ENCODE measurements at places on chromosomes 5 and 9.

DNA sequence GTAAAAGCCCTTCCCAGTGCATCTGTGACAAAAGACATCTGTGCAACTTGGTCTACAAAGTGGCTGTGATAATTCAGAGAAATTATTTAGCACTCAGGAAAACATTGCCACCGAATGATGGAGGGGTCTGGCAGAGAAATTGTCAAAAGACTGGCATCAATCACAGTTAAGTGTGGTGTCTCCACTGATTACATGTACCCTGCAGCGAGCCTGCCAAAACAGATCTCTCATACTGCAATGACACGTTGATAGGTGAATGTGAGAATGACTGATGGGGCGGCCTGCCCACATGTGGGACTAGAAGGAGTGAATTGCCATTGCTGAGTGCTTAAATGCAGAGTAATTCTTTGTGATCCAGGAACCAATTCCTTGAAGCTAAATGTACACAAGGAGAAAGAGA lies 136.4 kb upstream of the PCSK5 start:
- no peak for DNase-seq

DNA sequence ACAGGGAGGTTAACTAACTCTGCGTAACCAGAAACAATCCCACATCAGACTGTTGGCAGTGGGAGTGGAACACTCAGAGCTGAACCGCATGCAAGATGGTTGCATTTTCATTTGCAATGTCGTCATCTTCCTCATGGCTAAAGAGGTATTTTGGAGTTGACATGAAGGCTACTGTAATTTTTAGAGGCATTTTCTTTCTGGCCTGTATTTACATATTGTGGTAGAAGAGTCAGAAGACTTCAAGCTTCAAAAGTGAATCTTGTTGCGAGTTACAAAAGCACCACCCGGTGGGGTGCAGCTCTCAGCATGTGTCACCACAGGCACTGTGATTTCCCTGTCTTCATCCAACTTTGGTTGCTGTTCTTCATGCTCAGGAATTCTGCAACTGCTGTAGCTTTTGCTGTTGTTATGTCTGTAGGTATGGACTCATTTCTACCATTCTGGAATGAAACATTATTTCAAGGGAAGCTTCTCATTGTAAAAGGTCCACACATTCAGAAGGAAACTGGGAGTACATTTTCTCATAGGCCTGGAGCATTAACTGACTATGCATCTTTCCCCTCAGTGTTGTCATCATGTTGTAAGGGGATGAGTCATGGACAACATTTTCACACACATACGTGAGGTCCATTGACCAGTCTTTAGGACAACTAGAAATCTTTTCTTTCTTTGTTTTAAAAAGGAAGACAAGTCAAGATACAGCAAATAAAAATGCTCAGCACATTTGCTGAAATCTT lies 35.4 kb upstream of the GDNF start:
- peak; percentile 47 for DNase-seq

- DNase-seq: no peak
Measured at GRCh38 chr5:14608169-14608568, 26.6 kb downstream of the OTULINL start.

- DNase-seq: no peak
Measured at GRCh38 chr5:21688655-21689054, 1164.5 kb downstream of the CDH12 start.

DNA sequence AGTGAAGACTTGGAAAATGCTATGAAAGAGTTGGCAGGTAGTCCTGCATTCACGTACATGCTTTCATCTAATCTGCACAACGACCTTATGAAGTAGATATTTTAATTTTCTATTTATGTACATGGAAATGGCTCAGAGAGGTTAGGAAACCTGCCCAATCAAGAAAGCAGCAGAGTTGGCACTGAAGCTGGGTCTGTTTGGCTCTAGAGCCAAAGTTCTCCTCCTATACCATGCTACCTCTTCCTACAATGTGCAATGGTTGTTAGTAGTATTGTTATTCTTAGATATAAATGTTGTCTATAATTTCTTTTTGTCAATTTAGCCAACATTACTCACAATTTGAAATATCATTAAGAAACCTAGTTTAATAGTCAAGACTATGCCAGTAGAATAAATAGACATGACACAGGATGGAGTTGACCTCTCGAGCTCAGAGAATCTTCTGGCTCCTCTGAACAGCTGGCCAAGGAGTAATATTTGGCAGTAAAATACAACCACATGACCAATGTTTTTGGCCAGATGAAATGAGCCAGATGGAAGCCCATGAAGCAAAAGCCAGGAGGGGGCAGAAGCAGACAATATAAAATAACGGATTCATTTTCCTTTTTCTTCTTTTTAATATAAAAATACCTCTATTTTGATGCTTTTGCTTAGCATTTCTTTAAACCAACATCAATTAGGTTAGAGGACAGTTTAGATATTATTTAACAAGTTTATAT lies 542.3 kb downstream of the PDE4D start:
- DNase-seq: no peak

DNA sequence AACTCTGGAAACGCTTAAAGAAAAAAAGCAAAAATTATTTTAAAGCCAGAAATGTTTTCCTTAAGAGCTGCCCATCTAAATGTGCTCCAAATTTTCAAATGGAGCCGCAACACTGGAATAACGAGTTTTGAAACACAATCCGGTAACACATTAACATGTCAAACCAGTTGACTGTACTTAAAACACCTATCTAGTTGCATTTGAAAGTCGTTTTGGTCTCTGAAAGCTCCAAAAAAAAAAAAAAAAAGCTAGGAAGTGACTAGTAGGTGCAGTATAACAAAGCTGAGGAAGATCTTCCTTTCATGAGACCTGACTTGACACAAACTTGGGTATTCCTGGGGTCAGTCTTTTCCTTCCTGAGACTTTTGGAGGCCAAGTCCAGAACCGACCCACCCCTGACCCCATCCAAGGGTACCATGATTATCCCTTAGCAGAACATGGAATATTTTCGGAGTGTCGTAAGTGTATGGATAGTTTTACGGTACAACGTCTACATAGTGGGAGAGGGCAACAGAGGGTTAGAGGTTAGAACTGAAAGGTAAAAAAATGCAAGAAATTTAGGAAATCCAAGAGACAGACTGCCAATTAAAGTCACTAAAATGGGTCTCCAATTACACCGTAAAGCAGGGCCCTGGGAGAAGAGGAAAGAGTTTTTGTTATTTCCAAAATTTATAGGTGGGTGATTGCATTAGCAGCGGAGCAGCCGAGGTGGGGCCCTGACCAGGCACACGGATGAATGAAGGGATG lies 812 bp downstream of the CETN3 start:
- DNase-seq: no peak

GRCh38 chr5:111927191-111927590 lies 170.2 kb upstream of the NREP start:
- no peak for DNase-seq

DNA sequence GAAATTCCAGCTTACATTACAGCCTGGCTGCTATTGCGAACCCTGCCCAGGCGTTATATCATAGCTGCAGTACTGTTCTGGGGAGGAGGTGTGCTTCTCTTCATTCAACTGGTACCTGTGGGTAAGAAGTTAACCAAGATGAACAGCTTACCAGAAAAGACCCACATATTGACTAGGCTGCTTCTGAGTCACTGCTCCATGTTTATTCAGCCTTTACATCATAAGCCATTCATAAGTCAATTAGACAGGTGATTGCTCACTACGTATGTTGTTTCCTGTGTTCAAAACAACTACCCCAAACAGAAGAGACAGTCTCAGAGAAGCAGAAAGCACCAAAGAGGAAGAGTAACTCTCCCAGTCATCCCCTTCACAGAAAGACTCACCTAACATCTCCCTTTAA lies 34.7 kb upstream of the SLC22A5 start:
- no peak for DNase-seq

DNA sequence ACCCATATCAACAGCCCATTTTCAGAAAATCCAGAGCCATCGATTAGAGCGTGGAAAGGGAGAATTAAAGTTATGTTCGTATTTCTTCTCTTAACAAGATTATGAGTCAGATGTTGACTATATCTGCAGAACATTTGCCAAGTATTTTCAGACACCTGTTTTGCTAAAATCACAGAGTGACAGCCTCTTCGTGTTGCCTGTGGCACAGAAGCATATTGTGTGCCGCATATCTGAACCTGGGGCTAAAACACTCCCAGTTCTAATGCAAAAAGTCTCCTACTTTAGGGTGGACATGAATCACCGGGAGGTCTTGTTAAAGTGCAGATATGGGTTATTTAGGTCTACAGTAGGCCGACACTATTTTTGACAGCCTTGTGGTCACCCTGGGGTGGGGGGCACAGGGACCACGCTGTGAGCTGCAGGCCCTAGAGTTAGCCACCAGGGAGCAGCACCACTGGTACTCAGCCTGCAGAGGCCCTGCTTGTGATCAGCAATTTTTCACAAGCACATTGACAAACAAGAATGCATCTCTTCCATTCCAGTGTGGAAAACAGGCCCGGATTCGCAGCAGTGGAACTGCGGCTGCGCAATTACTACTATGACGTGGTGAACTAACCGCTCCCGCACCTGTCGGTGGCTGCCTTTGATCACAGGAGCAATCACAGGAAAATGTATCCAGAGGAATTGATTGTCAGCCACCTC lies 93.5 kb downstream of the SYK start:
- no peak for DNase-seq

GRCh38 chr5:151952238-151952637 lies 27.6 kb upstream of the GLRA1 start:
- DNase-seq: no peak

- no peak for DNase-seq
Measured at GRCh38 chr9:71908825-71909224, 2.2 kb downstream of the ABHD17B start.

GRCh38 chr5:131495536-131496399 lies 139.3 kb downstream of the RAPGEF6 start:
- no peak for DNase-seq

GRCh38 chr5:126438267-126438666 lies 15.1 kb downstream of the GRAMD2B start:
- DNase-seq: no peak

GRCh38 chr5:8770431-8770830 lies 775.4 kb downstream of the SEMA5A start:
- no peak for DNase-seq

- no peak for DNase-seq
Measured at GRCh38 chr5:108634010-108634616, 113.6 kb upstream of the FER start.

GRCh38 chr5:178371362-178372111 lies 138.9 kb upstream of the PHYKPL start:
- no peak for DNase-seq

GRCh38 chr5:142069606-142070399 lies 38.8 kb upstream of the NDFIP1 start:
- DNase-seq: no peak

GRCh38 chr9:137045294-137046087 lies 486 bp downstream of the NPDC1 start:
- DNase-seq: no peak

DNA sequence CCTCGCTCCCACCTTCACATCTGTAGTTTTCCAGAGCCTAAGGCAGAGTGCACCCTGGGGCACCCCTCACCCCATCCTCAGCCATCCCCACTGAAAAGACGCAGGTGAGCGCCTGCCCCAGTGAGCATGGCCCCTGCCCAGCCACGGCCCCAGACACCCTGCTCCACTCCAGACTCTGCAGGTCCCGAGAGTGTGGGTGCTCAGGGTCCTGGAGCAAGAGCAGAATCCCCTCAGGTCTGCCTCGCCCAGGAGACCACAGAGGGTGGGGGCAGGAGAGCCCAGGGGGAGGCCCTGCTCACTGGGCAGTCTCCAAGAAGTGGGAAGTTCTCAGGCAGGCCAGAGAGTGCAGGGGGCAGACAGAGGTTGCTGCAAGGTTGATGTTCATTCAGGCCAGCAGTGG lies 158.6 kb upstream of the PPP1R26 start:
- DNase-seq: no peak

DNA sequence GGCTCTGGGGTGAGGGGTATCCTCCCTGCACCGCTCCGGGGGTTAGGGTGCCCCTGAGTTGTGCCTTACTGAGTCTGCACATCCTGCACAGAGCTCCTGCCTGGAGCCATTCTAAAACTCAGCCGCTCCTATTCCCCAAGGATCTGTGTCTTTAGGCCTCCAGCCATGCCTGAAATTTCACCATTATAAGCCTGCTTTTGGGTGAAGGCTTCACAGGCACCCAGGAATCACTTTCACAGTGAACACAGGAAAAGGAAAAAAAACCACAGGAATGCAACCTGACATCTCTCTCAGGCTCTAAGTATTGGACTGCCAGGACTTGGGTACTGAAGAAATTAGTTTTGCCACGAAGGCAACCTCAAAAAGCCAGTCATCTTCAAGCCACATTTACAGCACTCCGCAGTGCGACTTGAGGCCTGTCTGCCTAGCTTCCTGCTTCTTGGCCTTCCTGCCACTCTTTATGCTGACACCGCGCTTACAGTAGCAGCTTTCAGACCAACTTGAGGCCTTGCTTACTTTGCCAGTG lies 30.9 kb downstream of the GALNT10 start:
- DNase-seq: peak; percentile 60

DNA sequence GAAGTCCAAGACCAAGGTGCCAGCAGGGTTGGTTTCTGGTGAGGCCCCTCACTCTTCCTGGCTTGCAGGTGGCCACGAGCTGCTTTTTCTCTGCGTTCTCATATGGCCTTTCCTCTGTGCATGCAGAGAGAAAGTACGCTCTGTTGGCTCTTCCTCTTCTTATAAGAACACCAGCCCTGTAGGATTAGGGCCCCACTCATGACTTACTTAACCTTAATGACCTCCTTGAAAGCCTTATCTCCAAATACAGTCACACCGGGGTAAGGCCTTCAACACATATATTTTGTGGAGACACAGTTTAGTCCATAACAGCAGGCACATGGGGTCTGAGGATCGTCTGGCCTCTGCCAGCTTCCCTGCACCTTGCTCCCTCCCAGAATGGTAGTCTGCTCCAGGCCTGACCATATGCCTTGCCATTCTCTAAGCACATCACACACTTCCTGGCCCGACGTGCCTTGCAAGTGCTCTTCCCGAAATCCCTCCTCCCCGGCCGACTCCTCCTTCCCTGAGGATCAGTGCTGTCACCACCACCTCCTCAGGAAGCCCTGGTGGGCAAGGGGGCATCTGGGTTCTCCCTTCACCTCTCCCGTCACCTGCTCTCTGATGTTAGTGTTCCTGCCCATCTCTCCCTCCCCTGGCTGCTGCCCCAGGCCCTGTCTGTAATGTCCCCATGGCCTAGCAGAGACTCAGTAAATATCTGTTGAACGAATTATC lies 200.7 kb downstream of the AOPEP start:
- no peak for DNase-seq

DNA sequence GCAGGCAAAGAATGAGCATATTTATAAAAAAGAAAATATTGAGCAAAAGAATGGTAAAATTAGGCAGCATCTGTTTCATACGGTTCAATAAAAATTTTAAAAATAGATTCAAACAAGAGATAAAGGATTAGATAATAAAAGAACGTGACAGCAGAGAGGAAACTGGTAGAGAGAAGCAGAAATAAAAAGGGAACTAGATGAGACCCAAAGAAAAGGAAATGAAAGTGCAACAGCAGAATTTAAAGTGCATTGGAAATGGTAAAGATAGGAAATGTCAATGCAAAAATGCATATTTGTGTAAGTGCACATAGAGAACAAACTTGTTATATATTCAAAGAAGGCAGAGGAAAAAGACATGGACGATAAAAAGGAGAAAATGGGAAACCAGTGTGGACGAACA lies 70.2 kb downstream of the SUSD1 start:
- no peak for DNase-seq

All from fibroblast of skin of left biceps (primary cell).